ENCODE measurements at places on chromosomes 2 and 18.

GRCh38 chr2:68158134-68158447 is 403 bp downstream of the PNO1 start:
- DNase-seq, result no peak

GRCh38 chr2:100791294-100791935 is 28.5 kb upstream of the NPAS2 start:
- DNase-seq, result no peak

DNA sequence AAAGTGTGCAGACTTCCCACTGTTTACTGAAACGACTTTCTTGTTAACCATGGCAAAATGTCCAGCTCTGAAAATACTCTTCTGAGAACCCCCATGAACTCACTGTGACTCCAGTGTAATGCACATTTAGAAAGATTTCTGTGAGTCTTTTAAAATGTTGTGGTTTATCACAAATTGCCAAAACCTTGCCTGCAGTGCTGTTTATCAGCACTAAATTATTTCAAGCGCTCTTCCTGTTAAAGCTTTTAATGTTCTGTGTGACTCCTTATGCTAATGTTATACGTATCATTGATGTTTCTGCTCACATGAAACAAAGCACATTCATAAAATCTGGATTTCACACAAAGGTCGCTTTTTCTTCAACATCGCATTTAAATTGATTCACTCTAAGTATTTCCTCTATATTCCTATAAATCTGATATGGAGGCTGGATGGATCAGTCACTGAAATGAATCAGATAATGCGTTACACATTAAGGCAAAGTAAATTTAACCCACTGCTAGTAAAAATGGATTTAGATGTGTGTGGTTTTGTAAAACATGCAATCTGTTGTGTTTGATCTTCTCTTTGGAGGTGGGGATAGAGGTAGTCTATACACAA is 521.2 kb downstream of the NYAP2 start:
- DNase-seq, result peak; percentile 55

GRCh38 chr18:61085036-61085435 is 248.2 kb upstream of the CDH20 start:
- no peak for DNase-seq

DNA sequence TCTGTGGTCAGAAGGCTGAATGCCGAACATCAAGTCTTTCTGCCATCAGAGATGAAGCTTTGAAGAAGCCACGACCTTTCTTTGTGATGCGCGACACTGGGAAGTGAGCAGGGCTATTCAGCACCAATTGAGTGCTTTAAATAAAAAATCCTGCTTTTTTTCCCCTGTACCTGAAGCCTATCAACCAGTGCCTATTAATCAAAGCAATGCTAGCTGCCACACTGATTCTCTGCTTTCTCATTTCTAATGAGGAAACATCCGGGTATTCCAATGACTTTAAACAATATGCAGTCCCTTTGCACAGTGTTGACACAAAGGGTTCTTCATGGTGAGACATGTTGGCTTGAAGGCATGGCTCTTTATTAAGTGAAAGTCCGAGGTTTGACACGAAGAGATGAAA is 88.0 kb downstream of the GALR1 start:
- DNase-seq, result no peak

Measured in EH (cell line).